ENCODE measurements at places on chromosomes 13 and 19. TPM values are rescaled to one million over a fixed set of nuclear protein-coding genes. Genes with fewer than 3 reads are reported as not detected.

Gene ZIM2
- not detected for total RNA-seq

Gene OR7G1
- total RNA-seq: not detected

Gene TEAD2
- total RNA-seq: 33.3 TPM

Gene GSX1
- total RNA-seq: not detected

Gene CYP4F12
- total RNA-seq: not detected
